PC-3 (cell line): ENCODE measurements at places on chromosomes 1 and 21. TPM values are rescaled to one million over a fixed set of nuclear protein-coding genes. Genes with fewer than 3 reads are reported as not detected.

- peak; percentile 87 for DNase-seq
Observed at GRCh38 chr1:60573121-60573520, 499.6 kb upstream of the C1orf87 start.

- DNase-seq: no peak
Observed at GRCh38 chr1:183239220-183239742, 53.2 kb downstream of the LAMC2 start.

- no peak for DNase-seq
Observed at GRCh38 chr21:39003982-39004633, 179.1 kb downstream of the PSMG1 start.

DNA sequence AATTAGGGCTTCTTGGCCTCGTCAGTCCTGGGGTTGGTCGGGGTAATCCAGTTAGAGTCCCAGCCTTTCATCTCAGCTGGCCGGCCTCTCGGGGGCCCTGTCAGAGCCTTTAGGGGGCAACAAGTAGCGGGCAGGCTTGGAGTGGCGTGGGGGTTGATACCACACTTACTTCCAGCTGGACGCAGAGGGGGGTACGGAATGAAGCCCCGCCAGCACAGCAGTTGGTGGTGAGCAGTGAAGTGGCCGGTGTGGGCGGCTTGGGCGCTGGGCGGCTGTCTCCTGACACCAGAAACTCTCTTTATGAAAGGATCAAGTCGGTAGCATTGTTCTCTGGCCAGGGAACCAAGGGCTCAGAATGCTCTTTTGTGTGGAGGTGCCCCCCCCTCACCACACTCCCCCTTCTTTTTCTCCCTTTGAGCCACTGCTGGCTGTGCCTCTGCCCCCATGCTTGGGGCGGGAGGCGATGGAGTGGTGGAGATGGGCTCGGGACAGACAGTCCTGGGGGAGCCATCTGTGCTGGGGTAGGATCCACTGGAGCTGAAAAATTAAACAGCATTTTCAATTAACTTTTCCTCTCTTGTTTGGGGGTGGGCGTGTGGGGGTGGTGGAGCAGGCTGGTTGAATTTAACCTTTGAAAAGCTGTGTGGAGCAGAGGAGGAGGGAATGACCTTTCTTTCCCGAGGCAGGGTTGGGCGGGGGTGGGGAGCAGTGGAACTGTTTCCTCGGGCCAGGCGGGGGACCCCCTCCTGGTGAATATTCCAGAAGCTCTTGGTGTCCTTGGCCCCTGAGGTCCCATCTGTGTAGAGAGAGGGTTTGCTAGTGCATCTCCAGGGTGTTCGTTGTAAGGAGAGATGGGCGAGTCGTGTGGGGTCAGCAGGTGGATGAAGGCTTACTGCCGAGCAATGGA, 102.7 kb downstream of the RNF220 start:
- DNase-seq: no peak

- no peak for DNase-seq
Observed at GRCh38 chr1:208564466-208564865, 320.3 kb upstream of the PLXNA2 start.

- DNase-seq: peak; percentile 36
Observed at GRCh38 chr1:112840631-112841624, 115.1 kb downstream of the SLC16A1 start.

DNA sequence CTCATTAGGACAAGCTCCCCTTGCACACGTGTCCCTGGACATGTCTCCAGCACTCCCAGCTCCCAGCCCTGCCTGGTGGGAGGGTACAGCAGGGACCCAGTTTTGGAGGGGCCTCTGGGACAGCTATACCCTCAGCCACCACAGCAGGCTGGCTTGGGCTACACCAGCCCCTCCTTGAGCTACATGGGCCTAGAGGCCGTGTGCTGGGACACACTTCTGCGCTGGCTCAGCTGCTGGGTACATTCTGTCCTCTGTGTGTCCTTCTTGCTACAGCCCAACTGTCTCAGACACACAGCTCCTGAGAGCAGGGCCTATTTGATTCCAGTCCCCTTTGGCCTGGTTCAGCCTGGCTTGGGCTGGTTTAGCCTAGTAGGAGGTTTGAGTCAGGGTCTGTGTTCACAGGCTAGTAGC, 26.7 kb downstream of the DMAP1 start:
- no peak for DNase-seq

DNA sequence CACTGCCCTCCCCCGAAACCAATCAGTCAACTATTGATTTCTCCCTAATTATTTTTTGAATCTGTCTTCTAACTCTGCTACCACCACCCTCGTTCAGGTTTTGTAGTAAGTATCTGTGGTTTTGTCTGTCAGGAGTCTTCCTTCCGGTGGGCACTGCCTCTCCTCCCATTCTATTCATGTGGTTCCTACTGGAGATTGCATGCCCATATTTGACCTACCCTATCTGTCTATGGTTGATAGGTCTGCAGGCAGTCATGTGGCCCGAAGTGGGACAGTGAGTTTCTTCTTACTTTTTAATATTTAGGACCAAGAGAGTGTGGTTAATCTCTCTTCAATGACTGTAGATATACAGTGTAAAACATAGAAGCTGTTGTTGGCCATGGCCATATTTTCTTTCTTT, 17.8 kb upstream of the MAST2 start:
- DNase-seq: no peak

DNA sequence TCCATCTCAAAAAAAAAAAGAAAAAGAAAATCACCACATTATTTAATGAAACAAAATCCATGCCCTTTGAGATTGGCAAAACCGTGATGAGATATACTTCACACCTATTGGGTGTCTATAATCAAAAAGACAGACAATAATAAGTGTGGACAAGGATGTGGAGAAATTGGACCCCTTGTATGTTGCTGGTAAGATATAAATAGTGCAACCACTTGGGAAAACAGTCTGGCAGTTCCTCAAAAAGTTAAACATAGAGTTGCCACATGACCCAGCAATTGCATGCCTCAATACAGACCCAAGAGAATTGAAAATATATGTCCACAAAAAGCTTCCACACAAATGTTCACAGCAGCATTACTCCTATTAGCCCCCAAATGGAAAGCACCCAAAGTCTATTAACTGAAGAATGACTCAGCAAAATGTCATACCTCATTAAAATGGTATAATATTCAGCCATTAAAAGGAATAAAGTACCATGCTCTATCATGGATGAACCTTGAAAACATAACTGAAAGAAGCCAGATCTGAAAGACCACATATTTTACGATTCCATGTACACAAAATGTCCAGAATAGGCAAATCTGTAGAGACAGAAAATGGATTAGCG, 24.3 kb downstream of the LMOD1 start:
- no peak for DNase-seq

- no peak for DNase-seq
Observed at GRCh38 chr1:7386226-7387052, 384.7 kb upstream of the VAMP3 start.

- no peak for DNase-seq
Observed at GRCh38 chr1:65197636-65198035, 49.6 kb downstream of the AK4 start.

DNA sequence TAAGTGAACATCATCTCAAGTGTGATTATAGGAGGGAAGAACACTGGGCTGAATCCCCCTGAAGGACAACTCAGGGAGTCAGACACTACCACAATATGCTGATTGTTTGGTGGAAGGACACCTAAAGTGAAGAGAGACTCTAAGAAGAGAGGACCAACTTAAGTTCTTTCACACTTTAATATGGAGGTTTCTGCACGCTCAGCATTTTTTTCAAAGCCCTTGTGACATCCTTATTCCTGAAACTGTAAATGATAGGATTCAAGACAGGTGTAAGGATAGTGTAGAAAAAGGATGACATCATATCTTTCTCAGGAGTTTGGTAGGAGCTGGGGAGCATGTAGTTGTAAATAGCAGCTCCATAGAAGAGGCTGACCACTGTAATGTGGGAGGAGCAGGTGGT, 4.8 kb downstream of the OR2T10 start:
- DNase-seq: no peak

- DNase-seq: no peak
Observed at GRCh38 chr1:19534281-19534680, 48.9 kb upstream of the CAPZB start.

DNA sequence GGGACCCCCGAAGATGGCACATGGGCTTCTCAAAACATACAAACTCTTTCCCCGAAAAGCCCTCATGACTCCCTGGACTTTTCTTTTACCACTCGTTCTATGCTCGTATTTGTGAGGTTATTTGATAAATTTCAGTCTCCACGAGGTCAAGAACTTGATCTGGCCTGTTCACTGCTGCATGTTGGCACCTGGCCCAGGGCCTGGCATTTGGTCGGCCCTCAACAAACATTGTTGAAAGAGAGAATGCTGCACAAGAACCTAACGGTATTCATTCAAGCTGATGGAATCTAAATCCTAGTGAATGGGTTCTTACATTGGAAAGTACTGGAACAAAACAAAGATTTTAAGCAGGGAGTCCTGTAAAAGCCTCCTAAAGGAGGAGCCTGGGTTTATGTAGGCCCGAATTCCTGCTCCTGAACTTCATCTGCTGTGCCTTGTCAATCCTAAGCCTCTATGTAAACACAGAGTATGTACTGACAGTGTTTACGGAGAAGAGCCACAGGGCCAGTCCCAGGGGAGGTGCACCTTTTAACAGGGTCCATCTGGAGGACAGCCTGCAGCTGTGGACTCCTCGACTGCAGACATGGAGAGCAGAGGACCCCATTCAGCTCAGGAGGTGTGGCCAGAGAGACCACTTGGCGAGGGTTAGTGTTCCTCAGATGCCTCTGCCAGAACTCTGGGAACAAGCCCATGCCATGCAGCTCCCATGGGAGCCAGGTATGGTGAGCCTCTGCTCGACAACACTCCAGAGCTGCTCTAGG, 46.9 kb downstream of the L1TD1 start:
- peak; percentile 35 for DNase-seq

- DNase-seq: no peak
Observed at GRCh38 chr1:175840787-175841186, 97.4 kb upstream of the TNR start.

DNA sequence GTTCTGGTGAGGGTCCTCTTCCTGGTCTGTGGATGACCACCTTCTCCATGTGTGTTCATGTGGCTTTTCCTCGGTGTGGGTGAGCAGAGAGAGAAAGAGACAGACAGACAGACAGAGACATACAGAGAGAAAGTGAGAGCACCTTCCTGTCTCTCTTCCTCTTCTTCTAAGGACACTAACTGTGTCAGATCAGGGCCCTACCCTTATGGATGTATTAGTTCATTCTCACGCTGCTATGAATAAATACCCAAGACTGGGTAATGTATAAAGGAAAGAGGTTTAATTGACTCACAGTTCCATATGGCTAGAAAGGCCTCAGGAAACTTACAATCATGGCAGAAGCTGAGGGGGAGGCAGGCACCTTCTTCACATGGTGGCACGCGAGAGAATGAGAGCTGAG, 131.5 kb upstream of the ZNF648 start:
- DNase-seq: no peak

DNA sequence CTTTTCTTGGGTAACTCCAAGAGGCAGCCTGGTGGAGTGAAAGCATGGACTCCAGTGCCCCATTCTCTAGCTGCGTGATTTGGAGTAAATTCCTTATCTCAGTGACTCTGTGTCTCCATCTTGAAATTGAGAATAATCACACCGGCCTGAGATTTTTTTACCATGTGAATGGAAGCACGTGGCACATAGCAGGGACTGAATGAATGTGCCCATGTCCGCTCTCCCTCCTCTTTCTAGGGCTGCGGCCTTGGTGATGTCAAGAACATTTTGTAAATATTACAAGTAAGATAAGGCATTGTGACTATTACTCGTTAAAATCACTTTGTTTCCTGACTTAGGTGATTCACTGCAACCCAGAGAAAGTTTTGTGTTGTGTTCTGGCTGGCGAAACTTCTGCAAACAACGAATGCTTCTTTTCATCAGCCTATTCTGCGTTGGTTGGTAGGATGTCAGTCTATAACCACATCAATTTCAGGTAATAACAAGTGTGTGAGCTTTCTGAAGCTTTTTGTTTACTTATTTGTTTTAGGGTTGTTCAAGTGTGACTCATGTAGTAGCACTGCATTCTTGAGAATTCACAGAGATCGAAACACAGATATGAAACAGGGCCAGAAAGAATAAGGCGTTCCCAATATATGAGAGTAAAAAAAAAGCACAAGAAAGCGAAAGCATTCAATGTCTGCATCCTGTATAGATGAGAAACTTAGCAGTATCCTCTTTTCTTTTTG, 135.7 kb upstream of the SLC45A1 start:
- peak; percentile 98 for DNase-seq

DNA sequence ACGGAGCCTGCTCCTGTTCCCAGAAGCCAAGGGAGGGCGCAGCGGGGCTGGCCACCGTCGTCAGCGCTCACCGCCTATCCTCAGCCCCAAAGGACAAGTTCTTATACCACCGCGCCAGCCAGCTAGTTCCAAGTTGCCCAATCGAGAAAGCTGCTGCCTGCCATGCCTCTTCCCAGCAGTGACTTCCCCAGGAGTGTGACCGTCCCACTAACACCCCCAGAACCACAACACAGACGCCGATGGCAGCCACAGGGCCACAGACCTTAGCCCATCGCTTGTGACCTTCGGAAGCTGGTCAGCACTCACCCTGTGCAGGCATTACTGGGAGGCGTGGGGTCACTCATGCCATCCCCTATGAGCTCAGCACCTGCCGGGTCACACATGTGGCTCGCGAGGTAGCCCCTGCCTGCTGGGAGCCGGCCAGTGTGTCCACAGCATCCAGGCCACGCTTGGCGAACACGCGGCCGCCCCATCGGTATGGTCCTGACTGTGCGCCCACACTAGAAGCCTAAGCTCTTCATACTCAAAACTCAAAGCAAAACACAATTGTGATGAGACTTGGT, 20.1 kb downstream of the NADK start:
- peak; percentile 1 for DNase-seq

DNA sequence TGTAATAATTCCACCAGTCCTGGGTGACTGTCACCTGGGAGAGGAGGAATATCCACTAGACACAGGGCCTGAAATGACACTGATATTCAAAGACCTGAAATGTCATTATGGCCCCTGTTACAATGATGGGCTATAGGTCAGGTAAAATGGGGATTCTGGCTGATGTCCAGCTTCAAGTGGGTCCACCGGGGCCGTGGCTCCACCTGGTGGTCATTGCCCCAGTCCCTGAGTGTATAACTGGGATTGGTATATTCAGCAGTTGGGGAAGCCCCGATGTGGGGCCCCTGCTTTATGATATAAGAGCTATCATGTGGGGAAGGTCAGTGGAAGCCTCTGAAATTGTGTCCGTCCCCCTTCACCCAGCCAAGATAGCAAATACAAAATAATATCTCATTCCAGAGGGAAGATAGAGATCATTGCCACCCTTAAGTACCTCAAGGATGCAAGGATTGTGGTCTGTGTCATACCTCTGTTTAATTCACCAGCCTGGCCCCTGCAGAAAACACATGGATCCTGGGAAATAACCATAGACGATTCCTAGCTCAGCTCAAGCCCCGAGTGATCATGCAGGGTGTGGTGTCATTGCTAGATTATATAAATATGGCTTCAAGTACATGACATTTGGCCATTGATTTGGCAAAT, 19.4 kb downstream of the PLEKHO1 start:
- peak; percentile 78 for DNase-seq

STUM gene
- total RNA-seq: 0.40 and 0.58 TPM in 2 replicates

GBP3 gene
- total RNA-seq: 23.3 and 24.9 TPM in 2 replicates

HES4 gene
- total RNA-seq: 233 and 379 TPM in 2 replicates

MX2 gene
- total RNA-seq: 0.15 and 0.46 TPM in 2 replicates

CENPF gene
- total RNA-seq: 92.6 and 101 TPM in 2 replicates

SERTAD4 gene
- 2.6 and 4.5 TPM in 2 replicates for total RNA-seq

TTC24 gene
- total RNA-seq: not detected in 2 replicates

SELE gene
- 0.17 TPM in 1 of 2 replicates, not detected in the other for total RNA-seq

CCT3 gene
- 666 and 692 TPM in 2 replicates for total RNA-seq

CCDC27 gene
- not detected in 2 replicates for total RNA-seq

OLFML3 gene
- total RNA-seq: 7.0 TPM in 2 replicates

EXO1 gene
- 41.3 and 53.6 TPM in 2 replicates for total RNA-seq

CFAP74 gene
- total RNA-seq: 0.23 TPM in 1 of 2 replicates, not detected in the other

GNG4 gene
- 0.40 and 0.80 TPM in 2 replicates for total RNA-seq

ADAM30 gene
- total RNA-seq: not detected in 2 replicates

RASAL2 gene
- 7.9 and 11.3 TPM in 2 replicates for total RNA-seq

TEX38 gene
- not detected in 2 replicates for total RNA-seq

SH3D21 gene
- total RNA-seq: 11.3 and 16.4 TPM in 2 replicates
